Neural crest cell (in vitro differentiated cells): ENCODE measurements at places on chromosomes 3 and 15.

DNA sequence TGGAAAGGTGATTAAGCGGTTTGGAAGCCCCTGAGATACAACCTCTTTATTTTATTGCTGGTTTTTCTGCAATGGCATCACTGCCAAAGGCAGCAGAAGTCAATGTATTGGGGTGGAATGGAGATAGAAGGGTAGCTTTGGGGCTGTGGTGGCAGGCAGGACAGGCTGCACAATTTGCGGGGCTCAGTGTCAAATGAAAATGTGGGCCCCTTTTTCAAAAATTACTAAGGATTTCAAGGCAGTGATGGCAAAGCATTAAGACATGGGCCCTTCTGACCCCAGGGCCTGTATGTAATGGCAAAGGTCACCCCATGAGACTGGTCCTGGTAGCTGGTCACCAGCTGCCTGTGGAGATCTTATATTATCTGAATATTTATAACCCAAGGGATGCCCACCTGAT, 29.3 kb upstream of the GALNT15 start:
- no peak for DNase-seq

DNA sequence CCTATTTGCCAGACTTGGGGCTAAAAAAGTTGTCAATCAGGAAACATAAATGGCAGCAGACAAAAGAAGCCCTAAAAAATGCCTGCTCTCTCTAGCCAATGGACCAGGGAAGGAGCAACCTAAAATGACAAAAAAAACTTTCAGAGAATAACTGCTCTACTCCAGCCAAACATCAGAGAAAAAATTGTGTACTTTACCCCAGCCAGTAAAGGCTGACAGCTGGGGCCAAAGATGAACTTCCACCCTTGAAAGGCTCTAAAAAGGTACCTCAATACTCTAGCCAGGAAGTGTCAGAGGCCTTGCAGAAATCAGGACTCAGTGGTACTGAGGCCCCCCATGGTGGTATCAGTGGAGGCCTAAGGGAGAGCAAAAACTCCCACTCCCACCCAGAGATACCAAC, 18.4 kb downstream of the C3orf70 start:
- DNase-seq = no peak

GRCh38 chr15:51678096-51678495, 3.2 kb upstream of the SCG3 start:
- DNase-seq = no peak

DNA sequence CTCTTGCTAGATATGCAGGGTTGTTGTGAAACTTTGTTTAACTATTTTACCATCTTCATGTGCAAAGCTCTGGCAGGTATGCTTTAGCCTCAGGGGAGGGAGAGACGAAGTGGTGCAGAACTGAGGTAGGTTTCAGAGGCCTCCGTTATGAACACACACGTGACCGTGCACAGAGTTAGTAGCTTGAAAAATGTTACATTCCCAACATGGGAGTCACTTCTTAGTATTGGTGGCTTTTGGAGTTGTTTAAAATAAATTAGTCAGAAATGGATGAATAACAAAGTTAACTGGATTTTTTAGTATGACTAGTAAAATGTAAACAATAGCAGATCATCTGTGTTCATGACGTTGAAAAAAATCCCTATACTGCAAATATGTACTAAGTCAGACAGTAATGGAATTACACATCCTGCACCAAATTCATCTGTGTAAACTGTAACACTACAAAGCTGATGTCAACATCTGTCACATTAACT, 279.6 kb downstream of the KLF13 start:
- DNase-seq = no peak

DNA sequence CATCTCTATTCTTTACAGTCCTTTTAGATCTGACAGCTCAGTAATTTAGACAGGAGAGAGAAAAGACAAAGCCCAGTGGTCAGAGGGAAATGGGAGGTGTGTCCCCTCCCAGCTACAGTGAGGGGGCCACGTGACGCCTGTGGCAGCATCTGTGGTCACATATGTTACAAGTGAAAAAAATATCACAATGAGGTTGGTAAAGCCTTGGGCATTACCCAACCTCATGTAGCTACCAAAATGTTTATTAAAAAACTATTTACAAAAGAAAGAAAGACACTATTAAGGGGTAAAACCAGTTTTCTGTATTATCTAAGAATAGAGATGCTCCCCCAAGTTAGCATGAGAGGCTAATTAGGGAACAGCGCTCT, 42.9 kb upstream of the PLCL2 start:
- DNase-seq = no peak

DNA sequence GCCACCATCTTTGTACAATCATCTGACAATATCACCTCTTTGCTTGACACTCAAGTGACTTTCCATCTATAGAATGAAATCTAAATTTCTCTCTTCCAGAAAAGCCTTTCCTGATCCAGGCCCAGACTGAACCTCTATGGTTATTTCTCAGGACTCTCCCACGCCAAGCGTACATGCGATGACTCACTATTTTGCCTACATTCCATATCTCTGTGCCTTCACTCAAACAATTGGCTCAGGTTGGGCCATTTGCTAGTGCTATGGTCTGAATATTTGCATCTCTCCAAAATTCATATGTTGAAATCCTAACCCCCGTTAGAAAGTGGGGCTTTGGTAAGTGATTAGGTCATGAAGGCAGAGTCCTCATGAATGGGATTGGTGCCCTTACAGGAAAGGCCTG, 43.9 kb downstream of the ST3GAL6 start:
- no peak for DNase-seq

DNA sequence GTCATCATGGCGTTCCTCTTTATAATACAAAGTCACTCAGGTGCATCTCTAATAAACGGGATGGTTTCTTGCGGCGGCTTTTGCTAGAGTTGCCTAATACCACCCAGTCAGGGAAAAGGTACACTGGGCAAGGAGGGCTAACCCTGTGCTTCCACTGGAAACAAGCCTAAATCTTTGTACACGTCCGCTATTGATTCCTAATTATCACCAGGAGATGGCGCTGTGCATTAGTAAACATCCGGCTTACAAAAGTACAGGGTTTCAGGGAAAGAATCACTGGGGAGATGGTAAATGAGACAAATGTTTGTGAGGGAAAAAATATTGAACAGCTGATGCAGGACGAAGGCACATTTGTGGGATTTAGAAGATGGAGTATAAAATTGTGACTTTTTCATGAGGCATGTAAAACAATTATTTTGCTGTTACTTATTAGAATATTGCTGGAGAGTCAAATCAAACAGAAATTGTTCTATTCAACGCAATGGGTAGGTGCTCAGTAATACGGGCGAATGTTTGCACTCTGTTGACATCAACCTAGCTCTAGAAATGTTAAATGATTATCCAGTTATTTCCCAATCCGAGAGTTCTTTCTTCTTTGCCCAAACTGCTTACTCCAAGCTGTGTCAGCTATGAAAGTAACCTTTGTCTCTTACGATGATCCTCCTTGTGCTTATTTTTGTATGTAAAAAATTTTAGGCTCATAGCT, 50.6 kb downstream of the GMNC start:
- DNase-seq = peak; percentile 47
